ENCODE measurements at places on chromosomes 3 and 15.

- DNase-seq, result no peak
Observed at GRCh38 chr3:355622-356021, 159.1 kb downstream of the CHL1 start.

DNA sequence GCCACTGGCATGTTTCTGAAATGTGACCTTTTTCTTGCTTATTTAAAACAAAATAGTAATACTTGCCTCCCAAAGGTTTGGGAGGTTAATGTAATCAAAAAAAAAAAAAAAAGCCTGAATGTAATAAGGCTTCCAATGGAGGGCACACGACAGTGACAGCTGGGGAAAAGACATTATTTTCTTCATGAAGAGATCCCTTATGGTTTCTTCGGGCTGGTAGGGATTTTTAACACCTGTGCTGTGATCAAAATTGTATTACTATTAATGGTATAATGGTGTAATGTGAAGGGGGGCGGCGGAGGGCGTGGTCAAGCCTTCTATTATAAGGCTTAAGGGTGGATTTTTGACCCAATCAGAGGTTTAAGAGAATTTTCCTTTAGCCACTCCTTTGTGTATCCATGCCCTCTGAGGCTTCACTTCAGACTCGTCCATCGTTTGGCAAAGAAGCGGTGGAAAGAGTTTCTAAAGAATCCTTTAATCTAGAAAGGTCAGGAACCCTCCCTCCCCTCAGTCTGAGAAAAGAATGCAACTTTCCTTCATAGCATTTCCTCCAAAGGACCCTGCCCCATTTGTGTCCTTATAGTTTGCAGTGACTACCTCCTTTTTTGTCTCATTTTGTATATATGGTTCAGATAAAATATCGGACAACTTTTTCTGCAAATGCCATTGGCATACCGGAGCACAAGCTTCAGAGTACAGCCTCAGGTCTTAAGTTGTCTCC is 89.5 kb upstream of the CHD2 start:
- DNase-seq, result no peak

GRCh38 chr3:171239757-171240503 is 213.4 kb upstream of the SLC2A2 start:
- no peak for DNase-seq

- DNase-seq, result no peak
Observed at GRCh38 chr15:80031841-80032240, 27.6 kb upstream of the ZFAND6 start.

DNA sequence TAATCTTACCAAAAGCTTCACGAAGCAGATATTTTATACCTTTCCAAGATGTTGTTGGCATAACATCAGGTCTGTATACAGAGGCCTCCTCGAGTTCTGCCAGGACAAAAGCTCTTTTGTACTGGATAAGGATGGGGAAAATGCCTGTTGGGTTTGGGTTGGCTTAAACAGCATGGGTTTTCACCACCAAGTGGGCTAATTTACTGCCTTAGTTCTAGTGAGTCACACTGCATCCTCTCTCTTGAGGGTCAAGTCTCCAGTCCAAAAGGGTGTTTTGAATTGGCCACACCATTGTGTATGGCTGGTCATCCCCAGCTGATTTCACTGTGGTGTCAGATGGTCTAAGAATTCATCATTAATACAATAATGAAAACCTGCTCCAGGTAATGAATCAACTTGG is 26.1 kb upstream of the BHLHE40 start:
- DNase-seq, result no peak

DNA sequence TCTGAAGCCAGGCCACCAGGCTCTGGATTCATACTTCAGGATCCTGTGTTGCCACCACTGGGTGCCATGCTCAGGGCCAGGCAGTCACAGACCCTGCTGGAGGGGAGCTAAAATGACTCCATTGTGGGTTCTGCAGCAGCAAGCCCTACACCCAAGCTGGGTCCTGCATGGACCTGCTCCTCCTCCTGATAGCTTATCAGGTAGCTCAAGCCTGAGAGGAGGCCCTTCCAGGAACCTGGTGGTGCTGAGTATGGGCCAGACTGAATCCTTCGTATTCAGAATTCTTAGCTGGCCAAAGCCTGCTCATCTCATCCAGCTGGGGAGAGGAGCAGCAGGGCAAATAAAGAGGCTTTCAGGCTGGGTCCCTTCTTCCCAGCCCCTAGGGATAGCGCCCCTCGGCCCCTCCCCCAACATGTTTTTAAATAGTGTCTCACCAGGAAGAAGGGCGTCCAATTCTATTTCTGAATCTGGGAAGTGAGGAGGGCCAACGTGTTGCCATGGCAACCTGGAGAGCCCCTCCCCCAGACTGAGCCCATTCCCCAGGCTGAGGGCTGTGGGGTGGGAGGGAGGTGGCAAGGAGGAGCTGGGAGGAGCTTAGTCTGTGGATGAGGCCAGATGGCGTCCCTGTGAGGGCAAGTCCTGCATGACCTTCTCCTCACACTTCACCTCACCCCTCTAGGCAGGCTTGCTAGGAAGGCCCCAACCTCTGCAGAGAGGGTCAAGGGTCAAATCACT is 11.0 kb upstream of the CAMKV start:
- DNase-seq, result no peak

DNA sequence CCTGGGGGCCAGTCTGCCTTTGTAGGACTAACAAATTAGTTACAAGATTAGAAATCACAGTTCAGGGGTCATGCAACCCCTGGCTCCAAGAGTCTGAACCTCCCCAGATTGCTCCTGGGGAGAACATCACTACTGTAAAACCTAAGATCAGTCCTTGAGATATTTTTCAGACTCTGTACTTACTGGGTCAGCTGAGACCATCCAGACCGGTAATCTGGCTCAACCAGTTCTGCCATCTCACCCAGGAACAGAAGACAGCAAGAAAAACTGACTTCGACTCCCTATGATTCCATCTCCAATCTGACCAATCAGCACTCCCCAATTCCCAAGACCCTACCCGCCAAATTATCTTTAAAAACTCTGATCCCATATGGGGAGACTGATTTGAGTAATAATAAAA is 47.5 kb downstream of the NMD3 start:
- no peak for DNase-seq

GRCh38 chr3:130276203-130276803 is 69.2 kb upstream of the COL6A5 start:
- no peak for DNase-seq

DNA sequence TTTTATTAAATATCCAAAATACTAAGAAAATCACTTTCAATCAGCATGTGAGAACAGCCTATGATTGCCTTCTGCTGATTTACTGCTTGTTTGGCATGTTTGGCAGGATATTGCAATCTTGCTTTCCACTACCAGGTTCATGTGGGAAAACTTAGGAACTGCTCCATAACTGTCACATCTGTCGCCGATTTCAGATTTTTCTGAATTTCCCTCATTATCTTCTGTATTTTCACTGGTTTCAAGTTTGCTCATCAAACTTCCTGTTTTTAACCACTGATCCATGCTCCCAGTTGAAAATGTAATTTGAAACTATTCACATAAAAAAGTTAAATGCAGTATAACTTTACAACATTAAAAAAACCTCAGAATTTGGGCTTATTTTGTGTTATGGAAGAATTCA is 93.0 kb downstream of the NFKBIZ start:
- DNase-seq, result no peak

GRCh38 chr3:15630646-15631350 is 29.3 kb downstream of the BTD start:
- no peak for DNase-seq

- DNase-seq, result no peak
Observed at GRCh38 chr3:71468311-71469137, 115.0 kb downstream of the FOXP1 start.

DNA sequence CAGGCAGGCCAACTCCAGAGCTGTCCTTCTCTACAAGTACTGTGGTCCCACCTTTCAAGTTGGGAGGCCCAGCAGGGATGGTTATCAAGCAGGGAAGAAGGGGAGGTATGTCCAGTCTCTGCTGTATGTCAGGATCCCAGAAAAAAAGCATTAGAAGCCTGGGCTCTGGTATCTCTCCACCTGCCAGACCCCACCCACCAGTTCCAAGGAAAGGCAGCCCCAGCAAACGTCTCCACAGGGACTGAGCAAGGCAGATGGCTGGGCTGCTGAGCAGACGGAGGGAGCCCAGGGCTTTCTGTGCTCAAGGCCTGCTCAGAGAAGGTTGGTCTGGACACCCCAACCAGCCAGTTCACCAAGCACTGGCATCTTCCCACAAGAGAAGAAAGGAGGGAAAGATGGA is 287.8 kb downstream of the XXYLT1 start:
- DNase-seq, result no peak

DNA sequence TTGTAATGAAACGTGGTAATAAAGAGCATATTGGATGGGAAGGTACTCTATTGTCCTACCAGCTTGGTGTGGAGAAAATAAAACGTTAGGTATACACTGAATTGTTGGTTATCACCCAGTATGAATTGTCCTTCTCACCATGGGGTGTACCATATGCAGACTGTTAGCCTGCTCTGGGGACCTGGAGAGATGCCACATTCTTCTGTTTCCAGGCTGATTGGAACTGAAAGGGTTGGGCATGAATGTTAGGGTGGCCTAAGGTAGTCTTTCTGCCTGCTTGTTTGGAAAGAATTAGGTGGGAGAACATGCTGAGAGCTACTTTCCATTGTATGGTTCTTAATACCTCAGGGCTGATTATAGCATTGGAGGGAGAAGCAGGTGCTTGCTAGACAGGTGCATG is 340.6 kb downstream of the PTPRG start:
- no peak for DNase-seq

DNA sequence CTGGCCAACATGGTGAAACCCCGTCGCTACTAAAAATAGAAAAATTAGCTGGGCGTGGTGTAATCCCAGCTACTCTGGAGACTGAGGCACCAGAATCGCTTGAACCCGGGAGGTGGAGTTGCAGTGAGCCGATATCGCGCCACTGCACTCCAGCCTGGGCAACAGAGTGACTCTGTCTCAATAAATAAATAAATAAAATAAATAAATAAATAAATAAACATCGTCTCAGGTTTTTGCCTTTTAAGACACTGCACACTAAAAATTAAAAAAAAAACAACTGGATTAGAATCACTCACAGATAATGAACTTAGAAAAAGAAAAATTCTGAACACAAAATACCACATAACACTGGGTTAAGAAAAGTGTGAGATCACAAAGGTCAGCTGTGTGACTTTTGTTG is 2.4 kb downstream of the ZBTB11 start:
- no peak for DNase-seq

GRCh38 chr3:21100656-21101359 is 650.2 kb downstream of the ZNF385D start:
- no peak for DNase-seq

GRCh38 chr3:127262533-127262932 is 25.3 kb downstream of the PRR20G start:
- no peak for DNase-seq

GRCh38 chr3:47578119-47578632 is 489 bp downstream of the CSPG5 start:
- DNase-seq, result no peak

GRCh38 chr3:116247605-116248004 is 197.7 kb downstream of the LSAMP start:
- no peak for DNase-seq

DNA sequence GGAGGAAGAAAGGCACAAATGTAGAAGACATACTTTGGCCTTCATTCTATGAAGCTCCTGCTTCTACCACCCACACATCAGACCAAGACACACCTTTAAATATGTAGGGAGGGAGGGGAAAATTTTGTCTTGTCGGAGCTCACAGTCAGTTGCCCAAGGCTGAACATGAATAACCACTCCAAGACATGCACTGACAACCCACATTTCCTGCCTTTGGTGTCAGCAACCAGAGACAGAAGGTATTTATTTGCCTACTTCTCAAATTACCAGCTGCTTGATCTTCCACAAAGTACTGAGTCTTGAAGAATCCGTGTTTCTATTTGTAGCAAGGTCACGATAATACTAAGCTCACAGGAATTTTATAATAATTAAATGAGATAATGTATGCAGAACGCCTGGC is 169.7 kb downstream of the KCNMB2 start:
- DNase-seq, result no peak

- DNase-seq, result no peak
Observed at GRCh38 chr3:94303897-94304296, 241.0 kb downstream of the NSUN3 start.

DNA sequence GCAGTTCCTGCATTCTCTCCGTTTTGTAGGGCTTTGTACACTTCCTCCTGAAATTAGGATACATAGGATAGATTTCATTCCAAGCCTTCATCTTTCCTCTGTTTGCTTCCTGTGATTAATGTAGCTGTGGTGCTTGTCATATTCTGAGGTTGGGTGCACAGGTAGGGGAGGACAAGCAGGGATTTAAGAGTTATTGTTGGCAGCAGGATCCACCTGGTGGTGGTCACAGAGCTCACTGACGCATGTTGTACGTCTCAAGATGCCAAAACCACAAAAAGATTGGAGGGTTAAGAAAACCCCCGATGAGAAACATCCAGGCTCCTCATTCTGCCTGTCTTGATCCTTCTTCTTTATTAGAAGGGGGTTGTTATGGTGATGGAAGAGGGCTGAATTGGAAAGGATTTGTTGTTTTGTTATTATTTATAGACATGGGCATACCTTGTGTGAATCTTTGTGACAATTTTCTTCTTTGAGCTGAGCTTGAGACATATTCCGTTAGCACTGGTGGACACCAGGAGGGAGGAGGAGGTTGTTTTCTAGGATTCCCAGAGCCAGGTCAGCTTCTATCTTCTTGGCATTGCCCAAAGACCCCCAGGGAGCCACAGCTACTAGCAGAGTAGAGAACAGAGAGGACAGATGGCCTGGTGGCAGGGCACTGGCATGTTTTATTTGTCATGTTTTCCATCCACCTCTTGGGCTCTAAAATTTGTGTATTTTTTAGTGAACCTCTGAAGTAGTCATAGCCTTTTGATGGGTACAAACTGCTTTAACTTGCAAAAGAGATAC is 57.7 kb upstream of the LARS2 start:
- DNase-seq, result no peak

- no peak for DNase-seq
Observed at GRCh38 chr3:125069452-125069851, 13.7 kb upstream of the HEG1 start.

DNA sequence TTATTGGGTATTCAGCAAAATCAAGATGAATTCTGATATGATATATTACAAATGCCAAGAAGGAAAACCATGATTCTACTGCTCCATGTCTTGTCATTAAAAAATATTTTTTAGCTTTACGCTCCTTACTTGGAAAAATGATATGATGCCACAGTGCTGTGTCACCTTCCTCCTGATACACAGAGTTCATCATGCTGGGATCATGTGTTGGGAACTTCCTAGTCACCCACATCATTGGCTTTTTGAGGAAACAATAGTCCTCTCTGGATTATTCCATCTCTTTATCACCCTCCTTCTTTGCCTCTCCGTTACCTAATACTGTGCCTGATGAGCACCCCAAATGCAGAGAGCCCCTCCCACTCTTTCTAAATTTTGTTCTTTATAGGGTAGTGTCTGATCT is 94.3 kb upstream of the PFN2 start:
- DNase-seq, result no peak

- DNase-seq, result no peak
Observed at GRCh38 chr3:139302084-139302800, 41.6 kb upstream of the MRPS22 start.

- DNase-seq, result no peak
Observed at GRCh38 chr15:78364233-78364632, 24.1 kb downstream of the CRABP1 start.

- no peak for DNase-seq
Observed at GRCh38 chr3:141335531-141336061, 32.7 kb upstream of the ZBTB38 start.

GRCh38 chr3:78907367-78907766 is 860.4 kb downstream of the ROBO1 start:
- DNase-seq, result no peak

GRCh38 chr15:50876260-50876988 is 32.1 kb upstream of the AP4E1 start:
- no peak for DNase-seq

GRCh38 chr3:31562525-31562924 is 29.8 kb downstream of the STT3B start:
- no peak for DNase-seq

All from activated CD8-positive, alpha-beta memory T cell treated with anti-CD3 and anti-CD28 coated beads for 1 hour (primary cell).